ENCODE measurements at places on chromosomes 3 and 15. TPM values are rescaled to one million over a fixed set of nuclear protein-coding genes. Genes with fewer than 3 reads are reported as not detected.

- no peak for DNase-seq
Observed at GRCh38 chr3:153127788-153128187, 34.2 kb upstream of the RAP2B start.

- peak; percentile 71 for DNase-seq
Observed at GRCh38 chr15:37058316-37058985, 41.9 kb downstream of the MEIS2 start.

DNA sequence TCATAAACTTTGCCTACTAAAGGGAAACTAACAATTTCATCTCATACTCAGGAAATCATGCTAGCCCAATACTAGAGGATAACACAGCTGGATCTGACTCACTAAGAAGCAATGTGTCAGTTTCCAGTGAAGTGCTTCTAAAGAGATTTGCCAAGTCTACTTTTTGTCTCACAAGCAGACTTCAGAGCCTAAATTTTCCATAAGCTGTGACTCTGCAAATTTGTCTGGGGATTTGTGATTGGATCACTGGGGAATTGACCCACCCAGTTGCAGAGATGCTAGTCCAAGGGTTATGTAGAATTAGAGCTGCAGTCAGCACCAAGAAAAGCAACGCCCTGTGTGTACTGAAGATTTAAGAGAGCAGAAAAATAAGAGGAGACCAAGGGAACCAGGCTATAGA, 647.1 kb downstream of the NTRK3 start:
- DNase-seq, result no peak

DNA sequence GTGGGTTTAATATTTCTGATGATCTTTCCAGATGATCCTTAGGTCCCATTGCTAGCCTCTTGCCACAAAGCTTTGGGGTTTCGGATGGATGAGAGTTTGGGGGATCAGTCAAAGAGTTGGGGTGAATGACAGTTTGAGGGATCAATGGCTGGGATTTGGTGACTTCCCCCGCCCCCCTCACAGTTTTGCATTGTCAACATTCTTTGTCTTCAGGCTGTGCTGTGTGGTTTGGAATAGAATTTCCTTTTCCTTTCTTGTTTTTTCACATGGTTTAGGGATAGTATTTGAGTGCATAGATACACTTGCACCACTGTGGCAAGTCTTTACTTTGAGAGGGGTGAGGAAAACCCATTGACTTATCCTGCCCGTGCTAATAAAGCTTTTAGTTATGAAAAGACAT, 14.3 kb downstream of the MEF2A start:
- no peak for DNase-seq

DNA sequence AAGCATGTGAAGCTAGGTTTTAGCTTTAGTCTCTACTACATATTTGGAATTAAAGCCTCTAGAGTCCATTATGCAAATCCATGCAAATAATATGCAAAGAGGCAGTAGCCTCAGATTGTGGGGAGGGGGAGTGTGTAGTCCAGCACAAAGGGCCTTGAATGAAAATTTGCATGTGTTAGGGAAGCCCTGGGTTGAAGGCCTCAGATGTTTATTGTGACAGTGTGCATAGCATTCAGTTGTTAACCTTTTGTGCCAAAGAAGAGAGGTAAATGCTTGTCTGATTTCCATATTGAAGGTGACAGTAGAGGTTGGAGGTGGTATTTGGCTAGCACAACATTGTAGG, 24.5 kb upstream of the BFSP2 start:
- no peak for DNase-seq

- DNase-seq, result no peak
Observed at GRCh38 chr3:54986294-54986693, 58.4 kb upstream of the LRTM1 start.

- DNase-seq, result no peak
Observed at GRCh38 chr3:3064297-3064696, 45.9 kb downstream of the IL5RA start.

GRCh38 chr3:119557877-119558269, 1.5 kb downstream of the CD80 start:
- DNase-seq, result no peak

Gene CCR2
- not detected for total RNA-seq

Gene SIDT1
- 0.13 TPM for total RNA-seq

Data from SK-MEL-5 (cell line).